Renal pelvis (tissue), 12 donors: ENCODE measurements at places on chromosomes 3 and 15.

- DNase-seq: no peak
These were observed 339.1 kb downstream of the FHIT start for GRCh38 chr3:60912142-60912541.

DNA sequence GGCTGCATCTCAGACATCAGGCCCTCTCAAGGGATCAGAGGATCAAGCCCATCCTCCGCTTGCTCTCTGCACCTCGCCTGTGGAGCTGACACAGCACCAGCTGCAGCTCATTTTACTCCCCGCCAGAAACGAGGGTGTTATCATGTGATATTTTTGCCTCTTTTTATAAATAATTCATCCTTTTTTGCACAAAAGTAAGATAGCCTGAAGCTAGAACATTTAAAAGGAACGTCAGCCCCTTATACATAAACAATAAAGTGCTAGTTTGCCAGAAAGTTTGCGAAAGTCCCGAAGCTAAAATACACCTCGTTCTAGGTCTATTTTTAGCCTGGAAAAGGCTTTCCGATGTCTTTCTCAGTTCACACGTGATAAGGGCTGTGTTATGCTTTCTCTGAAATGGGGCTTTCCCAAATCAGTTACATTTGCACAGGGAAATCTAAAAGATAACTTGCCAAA is 9.6 kb upstream of the FAM174B start:
- no peak for DNase-seq

DNA sequence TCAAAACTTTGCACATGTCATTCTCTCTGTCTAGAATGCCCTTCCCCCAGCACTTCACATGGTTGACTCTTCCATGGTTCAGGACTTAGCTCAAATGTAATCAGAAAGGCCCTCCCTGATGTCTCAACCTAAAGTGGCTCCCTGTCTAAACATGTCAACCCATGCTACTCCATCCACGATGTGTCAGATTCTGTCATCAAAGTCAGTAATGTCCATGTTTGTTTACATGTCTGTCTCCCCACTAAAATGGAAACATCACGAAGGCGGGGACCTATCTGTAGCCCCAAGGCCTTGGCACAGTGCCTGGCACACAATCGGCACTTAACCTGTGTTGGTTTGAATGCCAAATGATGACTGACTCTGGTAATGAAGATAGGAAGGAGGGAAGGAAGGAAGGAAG is 20.8 kb upstream of the SNTN start:
- no peak for DNase-seq

DNA sequence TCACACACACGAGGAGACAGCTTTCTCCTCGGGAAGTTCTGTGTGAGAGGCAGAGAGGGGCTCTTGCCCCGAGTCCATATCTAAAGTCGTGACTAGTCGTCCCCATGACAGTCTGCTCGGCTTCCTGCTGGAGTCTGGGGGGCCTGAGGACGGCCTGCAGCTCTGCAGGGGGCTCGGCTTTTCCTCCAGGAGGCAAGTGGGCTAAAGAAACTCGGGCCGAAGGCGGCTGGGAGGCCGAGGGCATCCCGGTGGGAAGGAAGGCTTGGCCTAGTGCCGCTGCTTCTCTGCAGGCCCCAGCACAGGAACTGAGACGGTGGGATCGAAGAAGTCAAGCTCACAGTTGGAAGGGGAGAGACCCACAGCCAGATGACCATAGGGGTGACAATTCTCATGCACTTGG is 25.4 kb upstream of the PIGZ start:
- DNase-seq: no peak

GRCh38 chr15:37136666-37137065 is 36.3 kb upstream of the MEIS2 start:
- no peak for DNase-seq

DNA sequence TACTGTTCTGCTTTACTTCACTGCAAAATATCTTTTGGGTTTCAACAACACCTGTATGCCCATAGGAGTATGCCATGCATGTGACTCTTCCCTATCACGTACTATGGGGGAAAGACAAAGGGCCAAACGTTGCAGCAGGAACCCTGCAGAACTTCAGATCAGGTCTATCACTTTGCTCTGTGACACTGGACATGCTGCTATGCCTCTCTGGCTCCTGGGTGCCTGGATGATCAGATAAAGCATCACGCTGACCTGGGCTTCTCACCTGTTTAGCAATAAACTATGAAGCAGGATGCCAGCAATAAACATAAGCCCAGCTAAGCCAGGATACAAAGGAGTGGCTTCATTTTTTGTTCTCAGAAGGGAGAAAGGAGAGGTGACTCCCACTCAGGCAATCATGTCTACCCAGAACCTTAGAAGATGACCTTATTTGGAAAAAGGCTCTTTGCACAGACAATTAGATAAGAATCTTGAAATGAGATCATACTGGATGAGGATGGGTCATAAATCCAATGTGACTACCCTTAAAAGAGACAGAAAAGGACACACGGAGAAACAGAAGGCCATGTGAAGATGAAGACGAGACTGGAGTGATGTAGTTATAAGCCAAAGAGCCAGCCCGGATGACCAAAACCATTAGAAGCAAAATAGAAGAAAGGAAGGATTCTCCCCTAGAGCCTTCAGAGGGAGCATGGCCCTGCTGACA is 19.3 kb downstream of the POMGNT2 start:
- DNase-seq: no peak

DNA sequence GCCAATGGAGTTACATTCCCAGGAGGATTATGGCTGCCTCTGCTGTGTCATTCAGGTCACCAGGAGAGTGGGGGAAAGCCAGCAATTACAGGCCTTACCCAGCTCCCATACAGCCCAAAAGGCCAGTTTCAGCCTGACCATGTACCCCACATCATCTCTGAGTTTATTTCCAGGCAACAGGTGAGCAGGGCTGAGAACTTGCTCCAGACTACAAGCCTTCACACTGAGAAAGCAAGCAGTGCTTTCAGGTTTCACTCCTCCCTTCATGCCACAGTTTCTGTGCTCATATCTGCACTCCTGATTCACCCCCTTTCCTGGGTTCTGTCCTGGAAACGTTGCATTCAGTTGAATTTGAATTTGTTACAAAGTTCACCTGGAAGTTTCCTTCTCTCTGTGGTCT is 68.1 kb upstream of the ABI3BP start:
- DNase-seq: no peak

- no peak for DNase-seq
These were observed 63.5 kb downstream of the CTDSPL start for GRCh38 chr3:37925157-37925556.

- DNase-seq: peak; percentile 37
These were observed 1.2 kb downstream of the UBP1 start for GRCh38 chr3:33438881-33439545.

- no peak for DNase-seq
These were observed 1.5 kb downstream of the WHAMM start for GRCh38 chr15:82810890-82811426.

DNA sequence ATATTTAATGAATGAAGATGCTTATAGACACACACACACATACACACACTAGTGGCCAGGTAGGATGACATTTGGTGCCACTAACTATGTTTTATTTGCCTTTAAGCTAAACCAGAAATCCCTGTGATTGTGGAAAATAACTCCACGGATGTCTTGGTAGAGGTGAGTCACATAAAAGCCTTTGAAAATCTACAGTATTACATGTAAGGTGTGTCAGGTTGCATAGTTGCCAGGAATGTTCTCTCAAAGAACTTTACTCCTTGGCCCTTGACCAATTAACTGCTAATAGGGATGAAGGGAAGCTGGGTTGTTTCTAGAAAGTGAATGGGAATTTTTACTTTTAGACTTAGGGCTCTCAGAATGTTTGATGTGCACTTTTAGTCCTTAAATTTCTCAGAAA is 9.9 kb downstream of the ZBED2 start:
- DNase-seq: peak; percentile 34

DNA sequence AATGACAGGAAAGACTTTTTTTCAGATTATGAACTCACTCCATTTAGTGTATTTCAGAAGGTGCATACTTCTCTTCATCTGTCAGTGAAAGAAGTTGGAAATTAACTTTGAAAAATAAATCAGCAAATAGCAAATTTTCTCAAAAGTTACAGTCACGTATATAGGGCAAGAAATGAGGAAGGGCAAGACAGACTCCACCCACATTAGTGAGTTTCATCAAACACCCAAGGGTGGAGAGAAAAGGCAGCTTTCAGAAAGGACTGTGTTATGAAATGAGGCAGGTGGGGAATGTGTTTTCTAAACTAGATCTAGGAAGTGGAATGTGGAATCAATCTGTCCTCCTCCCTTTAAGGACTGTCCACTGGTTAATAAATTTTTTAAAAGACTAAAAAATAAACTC is 2.9 kb downstream of the SLC22A13 start:
- no peak for DNase-seq

DNA sequence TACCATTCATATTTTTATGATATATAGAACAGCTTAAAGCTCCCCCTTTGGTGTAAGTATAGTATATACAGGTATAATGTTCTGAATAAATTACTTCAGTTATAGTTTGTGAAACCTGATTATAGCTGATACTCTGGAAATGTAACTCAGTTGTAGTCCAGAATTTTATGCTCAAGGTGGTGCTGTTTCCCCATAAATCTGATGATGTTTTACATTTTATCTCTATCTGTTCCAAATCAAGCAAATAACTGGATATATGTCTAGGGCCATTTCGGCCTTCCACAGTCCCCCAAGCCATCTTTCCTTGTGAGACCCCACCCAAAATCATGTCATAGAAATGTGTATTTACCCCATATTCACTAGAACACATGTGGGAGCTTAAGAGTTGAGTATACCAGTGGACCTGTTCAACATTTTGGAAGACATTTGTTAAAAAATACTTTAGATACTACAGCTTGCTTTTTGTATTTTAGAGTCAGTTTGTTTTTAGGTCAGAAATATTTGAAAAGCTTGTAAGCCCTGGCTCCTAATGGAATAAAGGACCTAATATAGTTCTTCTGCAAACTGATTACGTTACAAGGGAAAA is 107.1 kb downstream of the ATG7 start:
- DNase-seq: peak; percentile 67

DNA sequence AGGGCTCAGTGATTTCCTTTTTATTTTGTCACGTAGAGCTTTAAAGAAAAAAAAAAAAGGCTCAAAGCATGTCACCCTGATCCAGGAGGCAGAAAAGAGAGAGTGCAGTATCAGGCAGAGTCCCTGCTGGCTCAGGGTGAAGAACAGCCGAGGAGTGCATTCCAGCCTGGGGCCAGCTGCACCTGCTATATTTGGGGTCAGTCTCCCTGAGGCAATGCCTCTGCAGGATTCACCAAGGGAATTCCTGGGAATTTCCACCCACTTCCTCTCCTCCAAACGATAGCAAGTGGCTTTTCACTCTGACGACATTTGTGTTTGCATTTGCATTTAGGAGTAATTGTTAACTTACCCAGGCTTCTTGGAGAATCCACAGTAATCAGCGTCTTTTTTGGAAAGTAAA is 202.9 kb upstream of the CTNNB1 start:
- no peak for DNase-seq

DNA sequence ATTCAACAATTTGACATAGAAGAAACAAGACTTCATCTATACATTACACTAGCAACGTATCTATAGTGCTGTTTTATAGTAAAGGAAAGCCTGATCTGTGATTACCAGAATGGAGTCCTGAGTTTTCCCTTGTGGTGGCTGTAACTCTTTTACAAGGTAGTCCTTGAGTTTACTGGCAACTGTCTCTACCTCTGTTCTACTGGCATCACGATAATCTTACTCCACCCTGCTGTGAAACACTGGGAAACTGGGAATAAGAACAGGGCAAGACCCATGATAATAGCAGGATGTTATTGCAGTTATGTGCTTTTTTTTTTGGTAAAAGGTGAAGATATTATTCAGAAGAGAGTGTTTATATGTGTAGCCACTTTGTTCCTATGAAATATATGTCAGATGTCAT is 12.4 kb upstream of the HHLA2 start:
- no peak for DNase-seq

- DNase-seq: no peak
These were observed 96.3 kb upstream of the BCL6 start for GRCh38 chr3:187841560-187841959.

- no peak for DNase-seq
These were observed 144.0 kb downstream of the CHSY1 start for GRCh38 chr15:101107625-101108460.

GRCh38 chr3:72776-73175 is 123.8 kb upstream of the CHL1 start:
- no peak for DNase-seq

GRCh38 chr3:22244761-22245521 is 493.9 kb upstream of the ZNF385D start:
- DNase-seq: no peak

GRCh38 chr3:73094951-73095350 is 33.5 kb downstream of the EBLN2 start:
- DNase-seq: no peak

- peak; percentile 28 for DNase-seq
These were observed 1.1 kb upstream of the PYGO1 start for GRCh38 chr15:55589287-55589686.

GRCh38 chr3:136042608-136043221 is 77.2 kb downstream of the PPP2R3A start:
- peak; percentile 48 for DNase-seq

DNA sequence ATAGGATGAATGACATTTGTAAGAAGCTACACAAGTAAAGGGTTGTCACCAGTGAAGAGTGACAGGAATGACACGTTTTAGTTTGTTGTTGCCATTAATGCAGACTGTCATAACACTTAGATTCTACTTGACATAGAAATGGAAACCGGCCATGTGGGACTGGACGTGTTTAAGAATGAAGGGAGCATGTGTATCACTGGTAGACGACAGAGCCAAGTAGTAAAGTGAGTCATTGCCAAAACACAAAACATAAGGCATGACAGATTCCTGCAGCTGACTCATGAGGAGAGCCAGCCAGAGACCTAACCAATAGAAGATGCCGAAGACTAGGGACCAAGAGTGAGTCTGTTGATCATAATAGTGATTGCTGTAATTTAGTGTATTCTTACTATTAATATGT is 106.2 kb upstream of the PLAAT1 start:
- no peak for DNase-seq

DNA sequence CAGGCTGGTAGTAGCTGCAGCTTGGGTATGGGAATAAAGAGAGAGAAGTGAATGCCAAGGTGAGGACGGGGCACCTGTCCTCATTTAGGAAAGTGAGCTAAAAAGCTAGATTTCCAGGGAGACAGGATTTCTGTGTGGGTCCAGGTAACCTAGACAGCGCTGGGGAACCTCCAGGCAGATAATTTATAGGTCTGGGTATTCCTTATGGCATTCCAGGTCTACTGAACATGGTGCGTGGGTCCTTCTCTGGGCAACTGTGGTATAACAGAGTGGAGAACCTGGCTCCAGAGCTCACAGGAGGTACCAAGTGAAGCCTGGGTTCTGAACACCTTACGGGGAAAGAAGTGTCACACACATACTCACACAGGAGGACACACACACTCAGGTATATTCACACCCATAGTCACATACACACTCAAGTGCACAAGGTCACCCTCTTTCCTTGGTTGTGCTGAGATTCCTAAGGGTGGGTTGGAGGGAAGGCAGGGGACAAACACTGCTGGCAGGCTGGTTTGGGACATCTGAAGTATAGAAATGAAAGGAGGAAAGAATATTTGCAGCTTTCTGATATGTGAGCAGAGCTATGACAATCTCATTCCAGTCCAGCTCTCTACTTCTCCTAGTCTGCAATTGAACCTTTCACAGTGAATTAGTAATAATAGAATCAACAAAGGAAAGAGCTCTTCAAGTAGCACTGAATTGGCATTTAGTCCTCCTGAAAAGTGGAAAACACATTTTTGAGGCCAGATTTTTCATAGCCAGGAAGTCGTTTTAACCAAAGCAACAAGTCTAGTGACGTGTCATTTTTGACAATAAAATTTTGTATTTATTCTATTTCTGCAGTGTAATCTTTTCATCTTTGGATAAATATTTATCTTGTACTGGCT is 37.4 kb upstream of the ITGA11 start:
- no peak for DNase-seq
